Left lung (tissue), 14 donors: ENCODE measurements at places on chromosomes 12 and 14. TPM values are rescaled to one million over a fixed set of nuclear protein-coding genes. Genes with fewer than 3 reads are reported as not detected.

Gene ADAMTS20
- 0.08 TPM for polyA plus RNA-seq

DNA sequence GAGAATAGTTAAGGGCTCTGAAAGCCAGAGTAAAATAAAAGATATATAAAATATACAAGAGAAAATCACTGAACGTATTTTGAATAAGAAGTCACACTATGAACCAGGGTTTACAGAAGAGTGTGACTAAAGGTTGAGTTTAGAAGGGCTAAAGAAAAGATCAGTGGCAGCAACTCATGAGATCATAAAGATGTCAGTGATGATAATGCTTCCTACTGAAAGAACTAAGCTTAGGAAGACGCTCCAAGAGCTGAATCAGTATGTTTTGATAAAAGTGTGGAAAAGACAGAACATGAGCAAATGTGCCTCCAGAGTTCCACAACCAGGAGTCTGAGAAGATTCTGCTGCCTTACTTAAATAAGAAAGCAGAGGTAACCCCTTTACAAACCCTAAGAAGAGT is 74.6 kb downstream of the KITLG start:
- no peak for DNase-seq

Gene TAS2R14
- 4.9 TPM for polyA plus RNA-seq

GRCh38 chr12:104371043-104371870 is 67.7 kb downstream of the EID3 start:
- DNase-seq, result no peak

- peak; percentile 41 for DNase-seq
Measured at GRCh38 chr12:3604748-3605586, 114.0 kb downstream of the PRMT8 start.

GRCh38 chr12:116278279-116278626 is 760 bp upstream of the MED13L start:
- no peak for DNase-seq

DNA sequence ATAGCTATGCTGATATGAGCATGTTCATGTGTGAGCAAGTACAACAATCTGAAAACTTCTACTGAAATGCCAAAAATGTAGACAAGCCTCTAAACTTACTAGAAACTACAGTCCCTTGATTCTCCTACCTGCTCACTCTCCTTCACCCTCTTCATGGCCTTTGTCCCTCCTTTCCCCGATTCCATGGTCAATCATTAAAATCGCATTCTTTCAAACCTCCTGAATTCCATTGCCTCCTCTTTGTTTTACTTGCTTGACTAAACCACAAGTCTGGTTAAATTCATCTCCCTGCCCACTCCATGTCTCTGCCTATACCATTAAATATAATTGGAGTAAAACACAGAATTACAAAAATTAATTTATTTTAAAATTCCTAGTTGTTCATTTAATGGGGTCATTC is 33.0 kb upstream of the SSTR1 start:
- DNase-seq, result no peak

GRCh38 chr14:71321574-71322315 is 414.5 kb downstream of the PCNX1 start:
- DNase-seq, result peak; percentile 48
